ENCODE measurements at places on chromosomes 11 and 22.

DNA sequence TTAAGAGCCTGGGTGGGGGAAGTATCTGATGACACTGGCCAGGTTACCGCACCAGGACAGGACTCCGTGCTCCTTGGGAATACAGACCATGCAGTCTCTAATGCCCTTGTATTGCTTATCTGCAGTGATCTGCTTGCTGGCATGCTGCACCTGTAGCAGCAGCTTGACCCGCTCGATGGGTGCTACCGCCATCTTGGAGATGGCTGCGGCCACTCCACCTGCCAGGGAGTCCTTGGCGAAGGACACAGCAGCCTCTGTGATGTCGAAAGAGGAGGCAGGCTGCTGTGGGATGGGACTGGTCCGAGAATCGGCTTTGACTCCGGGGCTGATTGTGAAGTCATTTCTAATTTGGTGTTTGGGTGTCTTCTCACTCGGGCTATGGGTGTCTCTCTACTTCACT lies 3.1 kb downstream of the WBP2NL start:
- DNase-seq: no peak

DNA sequence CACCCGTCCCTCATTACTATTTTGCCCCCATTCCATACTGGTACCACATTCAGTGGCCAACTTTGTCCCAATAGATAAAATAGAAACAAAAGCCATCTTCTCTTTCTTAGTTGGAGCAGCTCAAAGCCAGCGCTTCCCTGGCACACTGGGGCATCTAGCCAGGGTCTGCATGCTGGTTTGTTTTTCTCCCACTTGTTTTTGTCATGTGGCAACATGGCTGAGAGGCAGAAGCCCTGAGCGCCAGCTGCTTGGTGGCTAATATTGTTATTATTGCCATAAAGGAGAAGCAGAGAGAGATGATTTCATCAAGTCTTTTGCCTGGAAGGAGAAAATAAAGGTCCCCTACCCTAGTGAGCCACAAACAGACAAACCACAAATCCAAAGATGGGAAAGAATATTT lies 48.4 kb upstream of the CRTAM start:
- DNase-seq: no peak

GRCh38 chr11:126384449-126385070 lies 29.1 kb downstream of the ST3GAL4 start:
- DNase-seq: no peak

GRCh38 chr22:42976217-42976933 lies 38.6 kb downstream of the PACSIN2 start:
- no peak for DNase-seq

GRCh38 chr11:8683115-8683807 lies 669 bp downstream of the RPL27A start:
- no peak for DNase-seq

GRCh38 chr11:748007-748359 lies 719 bp downstream of the TALDO1 start:
- peak; percentile 23 for DNase-seq

DNA sequence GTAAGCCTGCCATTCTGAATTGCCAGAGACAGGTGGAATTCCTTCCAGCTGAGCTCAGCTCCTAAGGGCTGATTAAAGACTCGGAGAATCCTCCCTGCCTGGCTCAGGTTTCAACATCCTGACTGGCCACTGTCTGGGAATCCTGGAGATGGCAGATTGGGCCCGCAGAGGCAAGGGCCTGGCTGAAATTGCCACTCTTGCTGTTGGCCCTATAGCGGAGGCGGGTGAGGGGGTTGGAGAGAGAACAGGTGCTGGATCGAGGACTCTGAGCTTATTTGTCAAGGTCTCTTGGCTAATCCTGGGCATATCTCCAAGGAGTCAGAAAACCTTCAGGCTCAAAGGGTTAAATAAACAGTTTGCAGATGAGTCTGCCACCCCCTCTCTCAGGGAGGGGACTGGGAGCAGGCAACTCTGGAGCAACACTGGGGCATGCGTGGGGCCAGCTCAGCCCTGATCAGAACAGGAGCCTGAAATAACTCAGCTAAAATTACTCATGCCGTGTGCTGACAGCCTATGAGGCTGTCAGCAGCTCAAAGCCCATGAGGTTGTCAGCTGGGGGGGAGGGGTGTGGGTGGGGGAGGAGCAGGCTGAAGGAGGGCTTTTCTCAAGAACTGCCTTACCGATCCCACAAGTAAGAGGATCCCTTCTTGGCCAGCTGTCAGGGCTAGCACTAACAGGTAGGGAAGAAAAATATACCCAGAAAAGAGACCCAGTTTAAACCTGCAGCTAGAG lies 14.7 kb upstream of the MFRP start:
- peak; percentile 75 for DNase-seq

DNA sequence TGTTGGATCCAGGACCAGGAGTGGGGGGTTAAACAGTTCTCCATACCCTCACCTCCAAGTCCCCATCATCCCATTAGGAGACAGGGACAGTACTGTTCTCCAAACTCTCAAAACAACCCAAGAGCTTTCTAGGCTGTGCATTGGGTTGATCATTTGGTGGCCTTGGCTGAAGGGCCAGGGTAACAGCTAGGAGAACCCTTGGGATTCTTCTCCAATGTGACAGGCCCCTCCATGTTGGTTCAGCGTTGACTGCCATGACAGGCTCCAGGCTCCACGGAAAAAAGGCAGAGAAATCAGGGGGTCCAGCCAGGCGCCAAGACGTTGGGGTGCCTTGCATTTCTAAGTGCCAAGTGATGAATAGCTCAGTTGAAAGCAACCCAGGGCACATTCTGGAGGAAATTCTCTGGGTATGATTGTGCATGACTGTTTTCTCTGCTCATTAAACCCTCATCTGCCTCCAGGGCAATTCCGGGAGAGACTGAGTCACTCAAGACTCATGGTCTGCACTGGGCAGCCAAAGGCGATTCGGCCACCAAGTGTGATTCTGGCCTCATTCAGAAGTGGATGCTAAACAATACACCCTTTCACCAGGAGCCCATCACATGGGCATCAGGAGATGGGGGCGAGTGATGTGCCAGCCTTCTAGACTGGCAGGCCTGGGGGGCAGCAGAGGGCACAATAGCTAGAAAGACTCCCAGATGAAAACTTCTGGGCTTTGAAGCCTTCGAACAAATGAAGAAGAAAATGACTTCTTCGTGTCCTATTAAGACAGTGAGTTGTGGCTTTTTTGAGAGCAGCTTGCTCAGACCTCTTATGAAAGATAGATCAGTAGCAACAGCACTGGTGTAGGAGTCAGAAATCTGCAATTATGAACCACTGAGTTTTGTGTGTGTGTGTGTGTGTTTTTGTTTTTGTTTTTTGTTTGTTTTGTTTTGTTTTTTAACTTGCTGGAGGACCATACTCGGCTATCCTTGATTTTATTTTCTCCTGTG lies 27.7 kb downstream of the CD44 start:
- DNase-seq: no peak

- DNase-seq: no peak
Measured at GRCh38 chr11:65311170-65311678, 3.4 kb upstream of the CDC42EP2 start.

GRCh38 chr22:50316114-50317065 lies 8.9 kb upstream of the PLXNB2 start:
- no peak for DNase-seq

GRCh38 chr11:130562549-130562948 lies 114.1 kb downstream of the ADAMTS15 start:
- DNase-seq: no peak

- no peak for DNase-seq
Measured at GRCh38 chr11:17004486-17005148, 9.6 kb downstream of the PLEKHA7 start.

GRCh38 chr11:9575260-9576240 lies 2.1 kb downstream of the WEE1 start:
- DNase-seq: peak; percentile 89

DNA sequence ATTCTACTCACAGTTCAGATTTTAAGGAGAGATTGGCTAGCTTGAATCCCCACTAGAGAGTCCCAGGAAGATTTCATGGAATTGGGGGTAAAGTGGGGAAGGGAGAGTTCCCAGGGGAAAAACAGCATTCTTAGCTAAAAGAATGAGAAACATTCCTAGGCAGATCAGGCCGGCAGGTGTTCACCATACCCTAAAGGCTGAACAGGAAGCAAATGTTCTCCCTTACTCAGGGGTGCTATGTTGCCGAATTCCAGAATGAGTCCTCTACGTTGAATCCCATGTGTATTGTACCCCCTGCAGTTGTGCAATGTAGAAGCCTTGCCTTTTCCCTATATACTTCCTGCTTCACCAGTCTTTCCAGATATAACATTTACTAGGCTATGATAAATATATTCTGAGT lies 135.2 kb upstream of the NCAM1 start:
- no peak for DNase-seq

DNA sequence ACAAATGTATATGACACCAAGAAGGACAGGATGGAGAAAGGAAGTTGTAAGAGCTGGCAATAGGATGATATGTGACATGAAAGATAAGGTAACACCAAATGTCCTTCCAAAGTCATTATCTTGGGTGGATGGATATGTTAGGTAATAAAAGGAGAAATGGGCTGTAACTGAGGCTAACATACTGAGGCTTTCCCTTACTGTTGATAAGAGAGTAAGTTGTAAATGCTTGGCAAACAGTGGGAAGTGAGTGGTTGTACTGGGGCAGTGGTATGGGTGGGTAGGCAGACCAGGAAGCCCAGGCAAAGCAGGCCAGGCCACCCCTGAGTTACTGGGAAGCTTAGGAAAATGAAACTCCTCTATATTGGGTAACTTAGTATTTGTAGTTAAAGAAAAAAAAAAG lies 73.7 kb downstream of the ARHGAP42 start:
- DNase-seq: no peak

GRCh38 chr22:22208652-22209051 lies 35.9 kb upstream of the VPREB1 start:
- DNase-seq: no peak

DNA sequence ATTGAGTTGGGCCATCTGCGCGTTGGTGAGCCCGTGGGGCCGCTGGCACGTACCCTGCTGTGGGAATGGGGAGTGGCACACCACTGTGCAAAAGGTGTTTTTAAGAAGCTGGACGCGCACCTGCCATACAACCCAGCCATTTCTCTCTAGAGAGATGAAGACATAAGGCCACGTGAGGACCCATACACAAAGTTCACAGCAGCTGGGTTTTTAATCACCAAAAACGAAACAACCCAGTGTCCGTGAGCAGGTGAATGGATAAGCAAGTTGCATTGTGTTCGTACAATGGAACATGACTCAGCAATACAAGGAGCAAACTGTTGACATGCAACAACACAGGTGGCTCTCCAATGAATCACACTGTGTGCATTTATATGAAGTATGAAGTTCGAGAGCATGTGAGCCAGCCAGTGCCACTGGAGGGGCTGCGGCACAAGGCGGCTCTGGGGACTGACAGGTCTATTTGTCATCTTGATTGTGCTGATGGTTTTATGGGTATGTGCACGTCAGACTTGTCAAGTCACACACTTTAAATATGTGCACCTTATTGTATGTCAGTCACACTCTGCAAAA lies 30.6 kb upstream of the PANX2 start:
- DNase-seq: no peak

DNA sequence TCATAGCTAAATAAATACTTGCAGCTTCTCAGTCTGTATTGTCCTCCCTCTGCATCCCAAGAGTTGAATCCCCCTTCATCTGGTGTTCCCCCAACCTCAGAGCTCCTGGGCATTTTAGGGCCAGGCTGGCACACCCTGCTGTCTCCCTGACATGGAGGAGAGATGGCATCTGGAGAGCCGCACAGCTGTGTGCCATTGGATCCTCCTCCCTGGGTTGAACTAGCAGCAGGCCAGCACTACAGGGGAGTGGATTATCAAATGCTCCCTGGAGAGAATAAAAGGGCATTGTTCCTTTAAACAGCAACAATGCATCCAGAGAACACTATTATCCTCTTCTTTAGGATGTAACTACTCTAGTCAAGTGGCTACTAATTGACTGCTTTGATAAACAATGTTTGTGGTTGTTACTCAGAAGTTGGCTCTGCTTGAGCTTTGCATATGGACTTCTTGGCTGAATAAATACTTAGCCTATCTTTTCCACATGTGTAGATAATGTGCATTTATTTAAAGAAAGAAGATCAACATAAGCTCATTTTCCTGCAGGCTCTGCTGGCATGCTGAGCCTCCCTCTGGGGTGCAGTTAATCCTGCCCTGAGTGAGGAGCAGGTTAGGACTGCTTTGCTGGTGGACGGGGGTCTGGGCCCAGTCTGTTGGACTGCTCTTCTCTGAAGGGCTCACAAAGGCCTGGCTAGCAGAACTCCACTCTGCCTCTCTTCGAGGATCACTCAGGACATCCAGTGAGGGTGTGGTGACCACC lies 897.2 kb downstream of the TBC1D22A start:
- peak; percentile 29 for DNase-seq

All from eye (tissue), 1 donor.